ENCODE measurements at places on chromosomes 1 and 21.
A peak's percentile ranks its signal among the peaks of the same experiment; 100 is the strongest.

GRCh38 chr1:21725748-21726392 lies 56.7 kb upstream of the RAP1GAP start:
- DNase-seq: no peak

DNA sequence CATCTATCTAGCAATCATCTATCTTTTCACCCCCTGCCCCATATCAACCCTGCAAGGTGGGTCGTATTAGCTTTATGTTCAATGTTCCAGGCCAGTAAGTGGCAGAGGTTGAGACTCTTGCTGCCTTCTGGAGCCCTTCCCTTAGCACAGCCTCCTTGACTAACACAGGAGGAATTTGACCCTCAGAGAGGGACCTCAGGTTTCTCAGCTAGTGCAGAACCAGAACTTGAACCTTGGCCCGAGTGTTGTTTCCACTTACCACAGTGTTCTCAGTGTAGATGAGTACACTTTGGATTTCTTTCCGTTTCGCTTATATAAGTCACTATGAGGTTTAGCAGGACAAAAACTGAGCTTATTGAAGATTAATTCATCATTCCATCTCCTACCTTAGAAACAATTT lies 11.1 kb upstream of the ATF3 start:
- no peak for DNase-seq

- no peak for DNase-seq
These were observed 262.1 kb upstream of the PKN2 start for GRCh38 chr1:88421997-88422396.

DNA sequence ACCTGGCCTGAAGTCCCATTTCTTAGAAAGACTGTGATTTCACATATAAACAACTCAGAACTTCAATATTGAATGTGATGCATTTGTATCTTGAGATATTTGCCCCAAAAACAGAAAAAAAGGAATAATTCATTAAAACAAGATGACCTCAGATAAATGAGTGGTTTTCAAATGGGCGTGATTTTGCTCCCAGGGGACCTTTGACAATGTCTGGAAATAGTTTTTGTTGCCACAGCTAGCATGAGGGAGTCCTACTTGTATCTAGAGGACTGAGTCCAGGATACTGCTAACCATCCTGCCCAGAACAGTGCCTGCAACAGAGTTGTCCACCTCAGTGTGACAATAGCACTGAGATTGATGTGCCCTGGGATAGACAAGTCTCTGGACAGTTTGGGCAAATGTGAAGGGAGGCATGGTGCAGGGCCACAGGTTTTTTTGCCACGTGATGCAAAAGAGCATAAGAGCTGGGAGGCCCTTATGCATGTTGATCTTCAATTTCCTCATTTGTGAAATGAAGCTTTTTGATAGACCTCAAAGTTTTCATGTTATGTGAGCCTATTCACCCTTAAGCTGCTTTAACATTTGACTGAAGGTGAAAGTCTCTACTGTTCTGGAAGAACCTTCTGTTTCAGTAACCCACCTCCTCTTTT lies 46.2 kb downstream of the MAP3K7CL start:
- DNase-seq: no peak

DNA sequence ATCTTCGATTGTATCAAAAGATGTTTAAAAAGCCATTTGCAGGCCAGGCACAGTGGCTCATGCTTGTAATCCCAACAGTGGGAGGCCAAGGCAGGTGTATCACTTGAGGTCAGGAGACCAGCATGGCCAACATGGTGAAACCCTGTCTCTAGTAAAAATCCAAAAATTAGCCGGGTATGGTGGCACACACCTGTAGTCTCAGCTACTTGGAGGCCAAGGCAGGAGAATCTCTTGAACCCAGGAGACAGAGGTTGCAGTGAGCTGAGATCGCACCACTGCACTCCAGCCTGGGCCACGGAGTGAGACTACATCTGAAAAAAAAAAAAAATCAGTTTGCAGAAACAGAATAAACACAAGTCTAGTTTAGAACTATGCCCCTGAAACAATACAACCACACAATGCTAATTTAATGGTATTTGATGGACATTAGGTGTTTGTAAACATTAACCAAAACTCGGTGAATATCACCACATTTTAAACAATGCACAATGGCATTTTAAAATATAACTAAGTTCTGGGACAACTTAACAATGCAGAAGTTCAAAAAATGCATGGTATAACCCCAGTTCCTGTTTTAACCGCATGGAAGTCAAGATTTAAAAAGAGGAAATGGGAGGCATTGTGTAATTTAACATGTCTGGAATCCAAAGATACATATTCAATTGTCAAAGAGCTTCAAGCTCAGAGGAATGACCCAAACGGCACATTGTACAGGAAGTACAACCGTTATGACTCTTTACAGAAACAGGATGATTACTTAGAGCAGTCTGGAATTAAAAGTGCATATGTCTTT lies 7.1 kb upstream of the PTTG1IP start:
- DNase-seq: no peak

DNA sequence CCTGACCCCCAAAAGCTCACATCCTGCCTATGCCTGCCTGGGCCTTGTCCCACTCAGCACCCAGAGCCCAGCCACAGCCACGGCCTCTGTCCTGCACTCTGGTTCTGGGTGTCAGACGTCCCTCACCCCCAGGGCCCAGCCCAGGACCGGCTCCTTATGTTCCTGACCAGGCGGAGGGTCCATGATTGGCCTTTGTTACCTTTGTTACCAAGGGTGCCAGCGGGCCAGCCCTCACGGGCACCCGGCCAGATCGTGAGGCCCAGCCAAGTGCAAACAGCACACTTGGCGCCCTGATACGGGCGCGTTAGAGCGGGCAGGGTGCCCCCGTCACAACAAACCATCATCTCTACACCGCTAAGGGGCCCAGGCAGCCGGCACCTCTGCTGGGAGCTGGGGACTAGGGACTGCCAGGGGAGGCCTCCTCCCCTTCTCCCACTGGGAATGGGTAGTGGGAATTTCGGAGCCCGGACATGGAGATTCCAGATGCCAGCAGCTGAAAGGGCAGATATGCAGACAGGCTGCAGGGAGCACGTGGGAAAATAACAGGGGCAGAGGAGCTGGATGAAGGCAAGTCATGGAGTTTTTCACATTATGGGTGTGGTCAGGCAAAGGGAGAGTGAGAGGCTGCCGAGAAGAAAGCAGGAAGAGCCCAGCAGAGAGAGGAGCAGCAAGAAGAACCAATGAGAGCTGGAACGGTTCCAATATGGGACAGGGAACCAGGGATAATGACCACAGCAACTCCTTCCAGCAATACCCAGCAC lies 22.1 kb downstream of the HSPG2 start:
- peak; percentile 72 for DNase-seq

- no peak for DNase-seq
These were observed 53.9 kb upstream of the SAMD13 start for GRCh38 chr1:84247425-84248220.

- DNase-seq: no peak
These were observed 54.6 kb downstream of the FH start for GRCh38 chr1:241464985-241465384.

DNA sequence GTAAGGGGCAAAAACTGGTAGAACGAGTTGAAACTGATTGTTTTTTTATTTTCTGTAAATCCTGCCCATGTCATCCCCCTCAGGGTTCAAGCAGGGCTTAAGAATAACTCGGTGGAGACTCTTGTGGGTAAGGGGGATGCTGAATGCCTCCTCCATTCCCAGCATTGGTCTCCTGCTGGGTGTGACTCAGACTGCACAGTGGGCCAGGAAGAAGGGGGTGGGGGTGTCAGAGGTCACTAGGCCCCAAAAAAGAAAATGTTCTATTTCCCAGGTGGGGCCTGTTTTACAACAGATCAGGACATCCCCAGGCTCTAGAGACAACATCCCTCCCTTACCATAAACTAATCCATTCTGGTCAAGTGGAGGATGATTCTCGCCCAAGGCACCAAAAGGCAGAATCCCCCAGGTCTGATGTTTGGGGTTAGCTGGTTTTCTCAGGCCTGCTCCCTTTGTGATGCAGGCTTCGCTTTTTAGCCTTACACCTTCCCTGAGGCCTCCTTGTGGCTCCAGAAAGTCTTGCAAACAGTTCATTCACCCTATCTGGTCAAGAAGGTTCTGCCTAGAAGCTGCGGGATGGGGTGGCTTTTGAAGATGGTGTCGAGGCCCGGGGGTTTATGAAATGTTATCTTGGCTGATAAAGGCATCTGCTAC lies 10.7 kb upstream of the GRHL3 start:
- DNase-seq: no peak

DNA sequence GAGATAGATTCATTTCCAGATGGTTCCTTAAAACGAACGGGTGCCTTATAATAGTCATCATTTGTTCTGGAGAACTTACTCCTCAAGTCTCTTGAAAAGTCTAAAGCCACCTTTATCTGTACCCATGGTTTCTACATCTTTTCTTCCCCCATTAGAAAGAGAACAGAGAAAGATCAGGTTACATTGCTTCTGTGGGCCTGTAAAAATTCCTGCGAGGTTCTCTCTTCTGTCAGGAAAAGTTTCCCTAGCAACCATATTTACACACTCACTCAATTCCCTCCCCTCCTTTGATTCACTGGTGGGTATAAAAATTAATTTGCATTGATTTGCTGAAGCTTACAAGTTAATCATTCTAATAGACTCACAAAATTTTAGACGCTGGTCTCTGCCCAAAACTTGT lies 6.7 kb downstream of the PHC2 start:
- DNase-seq: no peak

- no peak for DNase-seq
These were observed 165.3 kb upstream of the FOXD3 start for GRCh38 chr1:63157085-63157484.

- DNase-seq: no peak
These were observed 1.9 kb downstream of the SPRR4 start for GRCh38 chr1:152972196-152972886.

GRCh38 chr1:161953256-161953920 lies 70.3 kb downstream of the OLFML2B start:
- no peak for DNase-seq

DNA sequence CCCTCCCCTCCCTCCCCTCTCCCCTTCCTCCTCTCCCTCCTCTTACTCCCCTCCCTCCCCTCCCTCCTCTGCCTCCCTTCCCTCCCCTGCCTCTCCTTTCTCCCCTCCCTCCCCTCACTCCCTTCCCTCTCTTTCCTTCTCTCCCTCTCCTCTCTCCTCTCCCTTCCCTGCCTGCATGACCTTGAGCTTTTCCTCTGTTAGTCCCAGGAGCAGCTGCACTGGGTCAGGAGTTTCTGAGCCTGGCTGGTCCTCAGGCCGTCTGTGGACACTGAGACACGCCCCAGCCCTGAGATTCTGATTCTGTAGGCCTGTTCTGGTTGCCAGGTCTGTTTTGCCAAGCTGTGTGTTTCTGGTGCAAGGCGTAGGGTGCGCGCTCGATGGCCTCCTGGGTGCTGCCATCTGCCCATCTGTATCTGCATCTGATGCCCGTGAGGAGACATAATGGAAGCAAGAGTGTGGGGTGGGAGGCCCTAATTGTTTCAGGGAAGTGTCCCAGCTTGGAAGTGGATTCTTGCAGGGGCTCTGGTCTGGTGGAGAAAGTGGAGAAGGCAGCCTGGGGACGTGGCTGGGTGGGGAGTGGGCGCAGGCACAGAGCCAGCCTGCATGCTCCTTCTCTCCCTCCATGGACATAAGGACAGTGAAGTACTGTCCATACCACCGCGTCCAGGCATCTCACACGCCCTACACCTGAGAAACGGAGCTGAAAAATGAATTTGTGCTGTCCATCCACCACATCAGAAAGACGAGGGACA lies 97.2 kb downstream of the WDR4 start:
- no peak for DNase-seq

DNA sequence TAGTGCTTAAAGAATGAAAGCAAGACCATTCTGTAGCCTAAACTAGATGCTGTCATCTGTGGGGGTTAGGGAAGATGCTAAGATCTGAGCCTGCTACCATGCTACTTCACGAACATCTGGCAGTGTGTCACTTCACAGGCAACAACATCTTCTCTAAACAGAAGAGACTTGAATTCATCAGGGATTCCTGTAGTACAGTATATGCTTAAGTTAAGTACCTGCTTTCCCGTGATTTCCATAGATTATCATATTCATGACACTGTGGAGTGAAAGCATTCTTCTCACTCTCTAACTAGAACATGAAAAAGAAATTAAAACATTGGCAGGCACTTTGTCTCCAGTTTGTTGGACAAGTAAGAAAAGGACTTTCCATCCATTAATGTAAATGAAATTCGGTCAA lies 390.9 kb downstream of the PTBP2 start:
- no peak for DNase-seq

DNA sequence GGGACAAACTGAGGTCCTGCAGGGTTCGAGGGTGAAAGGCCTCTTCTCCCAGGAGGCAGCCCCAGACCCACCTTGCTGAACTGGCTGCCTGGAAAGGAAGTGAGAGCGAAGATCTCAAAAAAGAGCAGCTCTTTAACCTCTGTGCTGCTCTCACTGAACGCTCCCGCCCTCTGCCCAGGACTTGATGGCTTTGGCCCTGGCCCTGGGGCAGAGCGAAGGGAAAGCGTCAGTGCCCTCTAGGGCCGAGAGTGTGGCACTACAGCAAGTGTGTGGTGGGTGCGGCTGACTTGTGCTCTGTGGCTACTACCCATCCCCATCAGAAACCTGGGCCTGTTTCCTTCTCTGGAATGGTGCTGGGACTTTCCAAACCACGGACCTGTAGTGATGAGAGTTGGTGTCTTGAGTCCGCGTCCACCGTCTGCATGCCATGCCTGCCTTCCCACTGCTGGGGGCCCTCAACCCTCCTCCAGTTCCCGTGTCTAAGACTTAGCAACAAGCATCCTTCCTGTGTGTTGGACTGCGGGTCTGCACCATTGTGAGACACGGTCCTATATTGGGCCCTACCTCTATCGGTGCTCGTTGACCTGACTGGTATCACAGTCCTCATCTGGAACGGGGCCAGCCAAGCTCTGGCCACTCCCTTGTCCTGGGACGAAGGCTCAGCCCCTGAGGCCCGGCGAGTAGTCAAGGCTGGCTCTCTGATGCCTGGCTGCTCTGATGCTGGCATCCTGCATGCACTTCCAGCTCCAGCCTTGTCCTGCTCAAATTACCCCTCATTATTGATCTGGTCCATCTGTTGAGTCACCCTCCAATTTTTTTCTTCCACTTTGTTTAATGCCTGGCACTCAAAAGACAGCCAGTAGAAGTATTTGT lies 180.3 kb downstream of the DISC1 start:
- no peak for DNase-seq

- no peak for DNase-seq
These were observed 1.9 kb downstream of the MEX3A start for GRCh38 chr1:156080241-156080862.

DNA sequence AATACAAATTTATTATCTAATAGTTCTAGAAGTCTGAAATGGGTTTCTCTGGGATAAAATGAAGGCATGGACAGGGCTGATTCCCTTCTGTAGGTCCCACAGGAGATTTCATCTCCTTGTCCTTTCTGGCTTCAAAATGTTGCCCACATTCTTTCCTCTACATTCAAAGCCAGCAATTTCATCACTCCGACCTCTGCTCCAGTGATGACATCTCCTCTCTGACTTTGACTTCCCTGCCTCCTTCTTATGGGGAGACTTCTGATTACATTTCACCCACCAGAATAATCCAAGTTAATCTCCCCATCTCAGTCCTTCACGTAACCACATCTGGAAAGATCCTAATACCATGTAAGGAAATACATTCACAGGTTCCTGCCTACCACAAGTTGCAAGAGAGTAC lies 358.0 kb upstream of the C1orf87 start:
- no peak for DNase-seq

GRCh38 chr1:68181165-68181556 lies 51.2 kb downstream of the WLS start:
- no peak for DNase-seq
